Epithelial cell of umbilical artery (primary cell): ENCODE measurements at places on chromosomes 12 and 14. TPM values are rescaled to one million over a fixed set of nuclear protein-coding genes. Genes with fewer than 3 reads are reported as not detected.

CLEC4A gene
- total RNA-seq = not detected in 2 replicates

SLC5A8 gene
- not detected in 2 replicates for total RNA-seq

PLEKHD1 gene
- total RNA-seq = under 0.01 TPM in 1 of 2 replicates, not detected in the other

HHIPL1 gene
- total RNA-seq = 2.6 and 4.4 TPM in 2 replicates

IFI27 gene
- total RNA-seq = 748 and 4,526 TPM in 2 replicates

SIRT4 gene
- 1.3 and 2.6 TPM in 2 replicates for total RNA-seq

MDGA2 gene
- not detected in 2 replicates for total RNA-seq

ENDOU gene
- not detected in 2 replicates for total RNA-seq

CCDC196 gene
- not detected in 2 replicates for total RNA-seq

BIN2 gene
- total RNA-seq = not detected in 2 replicates

INHBC gene
- total RNA-seq = not detected in 2 replicates

NGB gene
- not detected in 2 replicates for total RNA-seq

PTPRR gene
- 2.0 and 2.3 TPM in 2 replicates for total RNA-seq

P2RX2 gene
- total RNA-seq = not detected in 2 replicates

CLEC4C gene
- not detected in 2 replicates for total RNA-seq

LRTM2 gene
- not detected in 2 replicates for total RNA-seq

SYT1 gene
- total RNA-seq = 6.8 and 7.5 TPM in 2 replicates

OR4M1 gene
- not detected in 2 replicates for total RNA-seq

APOF gene
- not detected in 2 replicates for total RNA-seq

C1QL4 gene
- total RNA-seq = not detected in 2 replicates

NINJ2 gene
- total RNA-seq = 0.65 TPM in 1 of 2 replicates, not detected in the other

MTA1 gene
- total RNA-seq = 36.0 and 37.0 TPM in 2 replicates
